ENCODE measurements at places on chromosomes 2 and 18.

DNA sequence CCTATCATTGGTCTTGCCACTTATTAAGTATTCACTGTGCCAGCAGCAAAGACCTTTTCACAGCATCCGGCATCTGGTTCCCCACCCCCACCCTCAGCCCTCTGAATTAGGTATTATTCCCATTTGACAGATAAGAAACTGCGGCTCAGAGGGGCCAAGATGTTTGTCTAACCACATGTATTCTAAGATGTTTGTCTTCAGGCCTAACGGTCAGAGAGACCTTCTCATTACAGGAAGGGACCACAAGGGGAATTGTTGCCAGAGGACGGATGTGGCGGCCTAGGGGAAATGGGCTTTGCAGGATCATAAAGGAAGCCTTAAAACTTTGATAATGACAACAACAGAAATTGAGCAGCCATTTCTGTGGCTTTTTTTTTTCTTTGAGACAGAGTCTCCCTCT is 16.6 kb downstream of the NPPC start:
- DNase-seq: no peak

- no peak for DNase-seq
These were observed 273.5 kb downstream of the PTGR3 start for GRCh38 chr18:74935434-74935833.

DNA sequence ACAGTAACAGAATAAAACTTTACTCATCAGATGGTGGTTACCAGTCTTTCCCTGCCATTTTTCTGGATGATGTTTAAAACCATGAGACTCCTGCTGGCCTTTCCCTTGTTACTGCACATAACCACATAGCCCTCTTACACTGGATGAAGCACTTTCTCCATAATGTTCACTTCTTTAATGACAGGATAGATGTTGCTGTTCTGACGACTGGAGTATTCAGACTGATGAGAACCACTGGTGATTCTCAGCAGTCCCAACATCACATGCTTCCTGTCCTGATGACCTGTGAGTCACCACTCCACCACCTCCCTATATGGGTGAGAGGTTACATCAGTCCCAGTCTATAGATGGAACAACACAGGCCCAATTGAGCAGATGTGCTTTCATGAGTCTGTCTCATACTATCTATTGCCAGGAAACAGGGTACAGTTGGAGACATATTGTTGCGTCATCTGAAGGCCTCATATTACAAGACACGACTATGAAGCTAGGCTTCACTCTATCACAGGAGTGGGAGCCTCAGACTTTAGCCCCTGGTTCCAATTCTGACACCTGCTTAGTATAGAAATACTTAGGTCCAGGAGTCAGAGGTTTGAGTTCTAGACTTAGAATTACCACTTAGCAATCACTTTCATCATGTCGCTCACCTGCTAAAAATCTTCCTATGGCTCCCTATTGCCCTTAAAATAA is 145.7 kb upstream of the KLF7 start:
- DNase-seq: no peak

GRCh38 chr2:182639971-182640370 is 76.1 kb upstream of the DNAJC10 start:
- DNase-seq: no peak

- no peak for DNase-seq
These were observed 26.1 kb upstream of the STAT4 start for GRCh38 chr2:191176801-191177438.

DNA sequence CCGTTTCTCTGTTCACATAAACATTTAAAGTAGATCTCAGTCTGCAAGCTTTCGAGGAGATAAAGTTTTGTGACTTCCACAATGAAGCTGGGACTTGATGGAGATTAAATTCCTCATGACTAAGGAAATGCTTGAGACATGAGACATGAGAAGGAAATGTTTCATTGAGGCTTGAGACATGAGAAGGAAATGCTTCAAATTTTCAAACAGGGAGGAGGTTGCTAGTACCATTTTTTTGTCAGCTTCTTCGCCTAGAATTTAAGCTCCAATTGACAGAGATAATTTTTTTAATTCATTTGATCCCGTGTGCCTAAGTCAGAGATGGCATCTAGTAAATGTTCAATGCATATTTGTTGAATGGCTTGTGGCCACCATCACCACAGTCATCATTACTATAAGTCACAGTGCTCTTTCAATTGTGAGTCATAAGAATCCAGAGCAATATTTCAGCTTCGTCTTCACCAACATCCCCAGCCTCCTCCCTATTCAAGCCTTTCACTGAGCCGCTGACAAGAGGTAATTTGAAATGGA is 543 bp upstream of the MARCHF4 start:
- DNase-seq: no peak

GRCh38 chr2:165959371-165959770 is 5.8 kb upstream of the TTC21B start:
- no peak for DNase-seq

GRCh38 chr2:181646415-181646987 is 10.4 kb downstream of the CERKL start:
- DNase-seq: no peak

- DNase-seq: no peak
These were observed 611.4 kb upstream of the HS6ST1 start for GRCh38 chr2:128930101-128930500.

GRCh38 chr18:5463390-5463789 is 80.4 kb downstream of the EPB41L3 start:
- DNase-seq: no peak

GRCh38 chr2:47259829-47260228 is 104.7 kb upstream of the STPG4 start:
- DNase-seq: no peak

DNA sequence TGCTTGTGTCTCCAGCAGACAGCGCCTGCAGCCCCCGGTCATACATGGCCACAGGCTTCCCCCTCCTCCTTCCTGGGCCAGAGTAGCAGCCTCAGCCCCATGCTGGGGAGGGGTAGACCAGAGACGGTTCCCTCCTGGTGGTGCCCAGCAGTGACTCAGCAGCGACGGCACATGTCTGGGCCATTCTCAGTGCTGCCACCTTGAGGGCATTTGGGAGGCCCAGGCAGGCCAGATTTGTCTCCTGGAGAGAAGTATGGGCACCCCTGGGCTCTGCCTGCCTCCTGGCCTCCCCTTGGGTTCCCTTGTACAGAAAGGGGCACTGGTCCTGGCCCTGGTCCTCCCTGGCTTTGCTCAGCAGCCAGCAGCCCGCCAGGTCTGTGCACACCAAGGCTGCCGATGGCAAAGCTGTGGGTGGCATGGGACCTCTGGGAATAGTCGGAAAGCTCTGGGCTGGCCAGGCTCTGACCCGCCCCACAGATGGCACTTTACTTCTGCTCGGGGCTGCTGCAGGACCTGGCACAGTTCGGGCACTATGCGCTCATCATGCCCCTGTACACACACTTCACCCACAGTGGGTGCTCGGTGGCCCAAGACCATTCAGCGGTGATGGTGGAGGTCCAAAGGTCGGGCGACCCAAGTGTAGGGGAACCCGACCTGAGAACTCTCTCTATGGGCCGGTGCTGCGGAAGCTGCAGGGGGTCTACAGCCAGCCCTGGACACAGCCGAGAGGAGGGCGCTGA is 11.4 kb upstream of the ALPI start:
- DNase-seq: peak; percentile 64

DNA sequence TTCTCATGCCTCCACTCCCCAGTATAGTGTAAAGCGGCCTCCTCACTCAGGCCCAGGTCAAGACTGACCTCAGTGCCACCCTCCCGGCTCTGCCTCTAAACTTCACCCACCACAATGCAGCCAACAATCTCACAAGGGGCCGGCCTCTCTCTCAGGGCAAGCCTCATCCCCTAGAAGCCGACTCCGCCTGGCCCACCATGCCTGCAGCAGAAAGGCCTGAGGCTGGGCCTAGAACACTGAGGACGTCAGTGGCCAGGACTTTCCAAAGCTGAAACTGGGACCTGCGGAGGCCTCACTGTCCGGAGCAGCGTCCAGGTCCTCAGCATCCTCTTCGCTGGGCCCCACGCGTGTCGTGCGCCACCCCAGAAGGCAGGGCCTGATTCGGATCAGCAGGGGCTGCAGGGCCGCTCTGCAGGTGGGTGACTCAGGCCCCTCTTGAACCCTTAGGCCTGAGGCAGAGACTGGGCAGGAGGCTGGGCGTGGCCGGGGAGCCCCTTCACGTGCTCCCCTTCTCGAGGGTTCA is 52.9 kb downstream of the PKDCC start:
- DNase-seq: no peak

DNA sequence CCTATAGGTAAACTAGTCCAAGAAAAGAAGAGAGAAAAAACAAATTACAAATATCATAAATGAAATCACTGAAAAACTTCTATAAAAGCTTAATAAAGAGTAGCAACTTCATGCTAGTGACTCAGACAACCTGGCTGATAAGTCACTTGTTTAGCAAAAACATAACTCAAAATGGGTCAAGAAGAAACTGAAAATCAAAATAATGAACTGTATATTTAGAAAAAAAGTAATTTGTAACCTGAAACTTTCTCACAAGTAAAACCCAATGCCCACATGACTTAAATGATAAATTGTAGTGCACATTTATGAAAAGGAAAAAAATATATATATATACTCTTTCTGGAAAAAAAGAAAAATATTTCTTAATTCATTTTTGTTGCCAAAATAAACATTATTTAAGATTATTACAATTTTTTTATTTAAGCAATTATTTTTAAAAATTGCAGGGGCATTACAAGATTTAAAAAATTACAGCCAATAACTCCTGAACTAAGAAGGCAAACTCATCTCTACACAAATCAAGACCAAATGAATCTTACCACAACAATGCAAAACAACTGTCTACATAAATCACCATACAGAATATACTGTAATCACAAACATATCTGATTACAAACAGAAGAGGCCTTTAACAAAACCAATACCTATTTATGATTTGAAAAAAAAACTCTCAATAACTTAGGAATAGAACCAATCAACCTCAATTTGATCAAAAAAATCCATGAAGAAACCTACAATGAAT is 406.3 kb downstream of the CDH7 start:
- DNase-seq: no peak

GRCh38 chr18:62479574-62479973 is 43.3 kb upstream of the ZCCHC2 start:
- no peak for DNase-seq

DNA sequence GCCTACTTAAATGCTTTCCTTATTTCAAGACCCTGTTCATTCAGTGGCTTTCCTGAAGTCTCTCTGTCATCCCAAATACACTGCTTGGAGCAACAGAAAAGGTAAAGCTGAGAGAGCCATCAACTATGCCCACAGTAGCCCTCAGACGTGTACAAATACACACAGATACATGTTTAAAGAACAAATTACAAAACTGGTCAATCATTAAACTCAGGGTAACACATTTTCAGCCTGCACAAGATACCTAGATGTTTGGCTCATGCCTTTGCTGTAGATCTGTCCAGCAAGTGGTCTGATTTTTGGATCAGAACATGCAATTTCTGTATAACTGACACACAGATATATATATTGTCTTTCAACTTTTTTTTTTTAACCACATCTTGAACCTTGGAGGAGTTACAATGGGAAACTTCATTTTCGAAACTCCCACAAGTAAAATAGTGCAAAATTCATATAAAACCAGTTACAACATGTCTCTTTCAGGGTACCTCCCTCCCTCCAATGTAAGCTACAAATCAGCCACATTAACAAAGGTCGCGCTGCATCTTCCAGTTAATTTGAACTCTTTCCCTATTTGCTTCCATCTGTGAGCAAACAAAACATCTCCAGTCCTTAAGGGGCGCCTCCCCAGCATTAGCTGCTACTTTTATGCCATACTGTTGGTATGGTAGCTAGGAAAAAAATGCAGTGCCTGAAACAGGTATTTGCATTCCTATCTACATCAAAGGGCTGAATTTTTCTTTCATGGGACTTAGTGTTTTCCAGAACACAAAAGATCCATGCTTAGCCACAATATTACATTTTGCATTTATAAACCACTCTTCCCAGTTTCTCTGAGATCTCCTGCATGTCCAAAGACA is 311.9 kb downstream of the NRXN1 start:
- no peak for DNase-seq

DNA sequence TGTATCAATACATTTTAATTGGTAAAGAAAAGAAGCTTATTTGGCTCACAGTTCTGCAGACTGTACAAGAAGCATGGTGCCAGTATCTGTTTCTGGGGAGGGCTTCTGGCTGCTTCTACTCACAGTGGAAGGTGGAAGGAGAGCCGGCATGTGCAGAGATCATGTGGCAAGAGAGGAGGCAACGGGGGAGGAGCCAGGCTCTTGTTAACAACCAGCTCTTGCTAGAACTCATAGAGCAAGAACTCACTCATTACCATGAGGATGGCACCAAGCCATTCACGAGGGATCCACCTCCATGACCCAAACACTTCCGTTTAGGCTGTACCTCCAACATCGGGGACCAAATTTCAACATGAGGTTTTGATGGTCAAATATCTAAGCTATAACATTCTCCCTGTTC is 7.5 kb downstream of the PARD6G start:
- no peak for DNase-seq

GRCh38 chr2:8363161-8363560 is 318.7 kb upstream of the ID2 start:
- DNase-seq: no peak

- no peak for DNase-seq
These were observed 24.7 kb upstream of the KCNG2 start for GRCh38 chr18:79772865-79773696.

- DNase-seq: no peak
These were observed 260.4 kb downstream of the METTL4 start for GRCh38 chr18:2310886-2311285.

All from stimulated activated CD8-positive, alpha-beta memory T cell treated with anti-CD3 and anti-CD28 coated beads, Interleukin-2, amount 100 ng/mL, for 48 hours (primary cell).